ENCODE measurements at places on chromosomes 4 and X. TPM values are rescaled to one million over a fixed set of nuclear protein-coding genes. Genes with fewer than 3 reads are reported as not detected.

DNA sequence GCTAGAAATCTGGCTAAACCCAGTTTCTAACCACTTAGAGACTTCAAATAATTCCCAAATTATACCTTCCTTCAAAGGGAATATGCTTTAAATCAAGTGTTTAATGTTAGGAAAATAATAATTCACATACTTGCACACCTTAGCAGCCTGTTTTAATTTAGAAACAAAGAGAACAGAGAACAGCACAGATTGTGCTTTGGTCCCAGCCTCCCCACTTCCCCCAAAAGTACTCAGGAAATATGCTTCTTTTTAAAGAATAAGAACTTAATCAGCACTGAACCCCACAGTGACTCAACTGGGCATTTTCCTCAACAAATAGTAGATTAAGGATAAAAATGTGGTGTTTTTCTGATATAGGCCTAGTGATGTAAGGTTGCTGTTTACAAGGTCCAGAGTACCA lies 295.8 kb downstream of the GBA3 start:
- no peak for DNase-seq

DNA sequence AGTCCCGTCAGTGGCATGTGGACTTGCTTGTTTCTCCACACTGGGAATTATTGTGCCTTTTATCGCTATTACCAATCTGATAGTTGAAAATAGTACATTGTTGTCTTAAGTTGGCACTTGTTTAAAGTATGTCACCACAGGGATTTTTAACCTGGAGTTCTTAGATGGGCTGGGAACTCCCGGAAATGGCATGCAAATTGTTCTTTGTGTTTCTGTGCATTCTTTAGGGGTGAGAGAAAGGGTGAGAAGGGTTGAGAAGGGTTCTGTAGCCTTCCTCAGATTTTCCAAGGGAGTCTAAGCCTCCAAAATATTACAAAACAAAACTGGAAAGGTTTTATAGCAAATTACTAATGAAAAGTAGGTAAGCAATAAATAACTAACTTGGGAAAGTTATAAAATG lies 176.9 kb downstream of the ZIC3 start:
- no peak for DNase-seq

Gene MAB21L2
- 0.17 TPM for total RNA-seq

Gene HTR2C
- not detected for total RNA-seq

All from left ventricle myocardium superior (tissue), 1 donor.